ENCODE measurements at places on chromosomes 11 and 22. TPM values are rescaled to one million over a fixed set of nuclear protein-coding genes. Genes with fewer than 3 reads are reported as not detected.
A peak's percentile ranks its signal among the peaks of the same experiment; 100 is the strongest.

The CENPM gene
- total RNA-seq, result 0.58 TPM

The ELMOD1 gene
- total RNA-seq, result 0.33 TPM

DNA sequence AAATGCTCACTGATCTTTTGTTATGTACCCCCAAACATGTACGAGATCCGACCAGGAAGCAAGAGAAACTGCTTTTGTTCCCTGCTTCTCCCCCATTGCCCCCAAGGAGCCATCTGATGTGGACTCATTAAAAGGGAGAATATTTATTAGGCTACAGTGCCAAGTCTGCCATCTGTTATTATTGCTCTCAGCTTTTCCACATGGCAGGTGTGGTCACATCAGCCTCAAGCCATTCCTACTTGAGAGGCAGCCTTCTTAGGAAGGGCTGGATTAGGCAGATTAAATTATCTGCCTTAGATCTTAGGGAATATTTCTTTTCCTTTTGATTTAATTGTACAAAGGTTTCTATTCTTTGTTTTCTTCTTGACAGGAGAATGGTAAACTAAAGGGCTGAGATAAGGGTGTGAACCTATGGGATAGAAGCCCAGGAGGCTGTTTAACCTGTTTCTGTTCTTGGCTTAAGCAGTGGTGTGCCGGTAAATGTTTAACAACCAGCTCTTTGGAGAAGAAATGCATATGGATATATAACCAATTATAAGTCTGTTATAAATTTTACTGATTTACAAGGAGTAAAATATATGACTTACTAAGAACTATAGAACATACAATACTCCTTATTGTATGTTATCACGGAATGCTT, 88.8 kb downstream of the PDHX start:
- H3K4me3 ChIP-seq, result no peak overlapping the region
- no peaks in the 10 kb centered on the region for H3K36me3 ChIP-seq
- DNase-seq, result no peak
- no peak overlapping the region for H3K27ac ChIP-seq

The TTC36 gene
- total RNA-seq, result not detected

GRCh38 chr11:106331176-106331575, 253.7 kb downstream of the AASDHPPT start:
- H3K36me3 ChIP-seq, result no peaks in the 10 kb centered on the region
- no peak for DNase-seq
- no peaks in the 10 kb centered on the region for H3K27me3 ChIP-seq
- no peaks in the 10 kb centered on the region for H3K4me1 ChIP-seq
- no peak overlapping the region for H3K27ac ChIP-seq

- peaks cover 13% of the 10 kb centered on the region for H3K4me1 ChIP-seq
- H3K4me3 ChIP-seq, result peak overlapping the region; percentile 53
- peak overlapping the region; percentile 62 for H3K27ac ChIP-seq
- no peaks in the 10 kb centered on the region for H3K27me3 ChIP-seq
- no peak for DNase-seq
- no peaks in the 10 kb centered on the region for H3K36me3 ChIP-seq
Observed at GRCh38 chr22:35835998-35836691, 118.5 kb downstream of the APOL5 start.

The MUC5AC gene
- not detected for total RNA-seq

The PATE2 gene
- total RNA-seq, result not detected

GRCh38 chr11:45145083-45145378, 1.4 kb upstream of the PRDM11 start:
- no peaks in the 10 kb centered on the region for H3K4me1 ChIP-seq
- no peak for DNase-seq
- no peak overlapping the region for H3K4me3 ChIP-seq

DNA sequence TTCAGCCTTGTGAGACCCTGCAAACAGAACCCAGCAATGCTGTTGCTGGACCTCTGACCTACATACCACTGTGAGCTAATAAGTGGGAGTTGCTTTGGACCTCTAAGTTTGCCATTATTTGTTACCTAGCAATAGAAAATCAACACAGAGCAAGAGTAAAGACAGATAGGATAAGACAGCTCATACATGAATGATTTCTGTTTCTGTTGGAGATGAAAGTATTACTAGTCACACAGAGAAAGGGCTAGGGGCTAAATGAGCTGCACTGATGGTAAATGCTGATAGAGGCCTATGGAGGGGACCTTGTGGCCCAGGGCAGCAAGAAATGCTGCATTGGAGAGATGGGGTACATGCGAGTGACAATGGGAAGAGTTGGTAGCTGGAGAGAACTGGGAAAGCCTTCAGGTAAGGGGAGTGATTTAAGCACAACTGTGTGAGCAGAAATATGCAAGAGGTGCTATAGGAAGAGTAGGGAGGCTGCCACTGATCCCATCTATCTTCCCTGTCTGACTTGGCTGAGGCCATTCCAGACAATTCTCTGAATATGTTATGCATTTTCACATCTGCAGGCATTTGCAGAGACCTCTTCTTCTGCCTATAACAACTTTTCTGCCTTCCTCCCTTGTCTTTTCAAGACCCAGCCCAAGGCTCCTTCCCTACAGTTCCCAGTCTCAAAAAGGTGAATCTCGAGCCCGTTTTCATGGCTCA, 46.1 kb upstream of the SYN3 start:
- no peaks in the 10 kb centered on the region for H3K27me3 ChIP-seq
- H3K4me1 ChIP-seq, result no peaks in the 10 kb centered on the region
- H3K27ac ChIP-seq, result no peak overlapping the region
- H3K36me3 ChIP-seq, result no peaks in the 10 kb centered on the region

The F2 gene
- not detected for total RNA-seq

GRCh38 chr11:20034941-20035340, 125.3 kb downstream of the DBX1 start:
- no peaks in the 10 kb centered on the region for H3K36me3 ChIP-seq
- DNase-seq, result no peak
- H3K4me3 ChIP-seq, result no peak overlapping the region

The C22orf31 gene
- not detected for total RNA-seq

Measured in aorta (tissue), 5 donors.